ENCODE measurements at places on chromosomes 7 and 10.

DNA sequence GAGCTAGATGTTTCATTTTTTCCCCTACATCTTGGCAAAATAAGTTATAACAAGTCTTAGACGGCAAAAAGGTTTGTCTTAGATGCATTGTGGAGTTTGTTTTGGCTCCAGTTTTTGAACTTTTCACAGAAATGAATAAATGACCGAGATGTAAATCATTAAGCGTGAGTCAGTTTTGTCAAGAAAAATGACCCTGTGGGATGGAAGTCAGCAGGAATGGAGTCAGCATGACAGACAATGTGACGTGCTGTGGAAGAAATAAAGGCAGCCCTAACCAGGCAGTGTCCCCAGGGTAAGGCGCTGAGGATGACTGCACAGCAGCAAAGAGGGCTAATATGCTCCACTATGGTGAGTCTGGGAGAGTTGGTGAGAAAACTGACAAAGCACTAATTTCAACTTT is 163.2 kb downstream of the NOC3L start:
- DNase-seq: no peak

GRCh38 chr10:56537984-56538383 is 176.9 kb upstream of the ZWINT start:
- no peak for DNase-seq

GRCh38 chr10:86393862-86394455 is 27.4 kb upstream of the GRID1 start:
- DNase-seq: no peak

- DNase-seq: no peak
These were observed 350.1 kb downstream of the ETV1 start for GRCh38 chr7:13639396-13639795.

GRCh38 chr10:30282221-30282620 is 66.9 kb downstream of the MTPAP start:
- no peak for DNase-seq

GRCh38 chr7:55964261-55965099 is at the start of gene NIPSNAP2:
Gene NIPSNAP2, plus strand, starts transcription at chr7:55964585. Its CDS starts 25 bp downstream, at chr7:55964610.
- peak; percentile 89 for DNase-seq

- DNase-seq: no peak
These were observed 226.7 kb upstream of the MDFIC start for GRCh38 chr7:114695182-114695581.

All from activated CD8-positive, alpha-beta memory T cell treated with anti-CD3 and anti-CD28 coated beads, Interleukin-2, amount 50 U/mL, for 48 hours (primary cell).